ENCODE measurements at places on chromosomes 12 and 14. TPM values are rescaled to one million over a fixed set of nuclear protein-coding genes. Genes with fewer than 3 reads are reported as not detected.

PMEL gene
- 0.96 TPM for total RNA-seq

C12orf60 gene
- 4.9 TPM for total RNA-seq

SIX6 gene
- not detected for total RNA-seq

CLEC7A gene
- total RNA-seq: 0.07 TPM

GRCh38 chr12:76290963-76291859 lies 57.0 kb downstream of the BBS10 start:
- no peak for DNase-seq

GRCh38 chr12:116397148-116397547 lies 119.7 kb upstream of the MED13L start:
- no peak for DNase-seq

- DNase-seq: no peak
These were observed 220.1 kb upstream of the EEA1 start for GRCh38 chr12:93149229-93149628.

DNA sequence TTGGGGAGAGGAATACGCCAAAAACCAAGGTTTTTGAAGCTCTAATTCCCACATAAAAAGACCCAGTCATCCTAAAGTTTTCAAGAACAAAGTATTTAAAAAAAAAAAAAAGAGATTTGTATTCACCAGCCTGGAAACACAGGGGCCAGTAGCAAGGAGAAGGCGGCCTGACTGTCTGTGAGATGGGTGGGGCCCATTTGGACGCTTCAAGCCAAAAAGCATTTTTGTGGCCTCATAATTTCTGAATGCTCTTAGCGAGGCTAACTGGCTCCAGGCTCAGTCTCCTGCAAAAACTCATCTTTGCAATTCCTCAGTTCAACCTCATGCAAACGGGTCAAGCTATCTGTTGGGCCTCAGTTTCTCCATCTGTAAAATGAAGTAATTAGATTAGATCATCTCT lies 514.1 kb downstream of the MED13L start:
- no peak for DNase-seq
